ENCODE measurements at places on chromosomes 12 and 14.

- DNase-seq, result no peak
Observed at GRCh38 chr12:28802706-28803438, 346.2 kb upstream of the FAR2 start.

- no peak for DNase-seq
Observed at GRCh38 chr14:58467575-58467974, 40.1 kb downstream of the KIAA0586 start.

GRCh38 chr14:31255286-31255685, 47.7 kb upstream of the HECTD1 start:
- DNase-seq, result no peak

DNA sequence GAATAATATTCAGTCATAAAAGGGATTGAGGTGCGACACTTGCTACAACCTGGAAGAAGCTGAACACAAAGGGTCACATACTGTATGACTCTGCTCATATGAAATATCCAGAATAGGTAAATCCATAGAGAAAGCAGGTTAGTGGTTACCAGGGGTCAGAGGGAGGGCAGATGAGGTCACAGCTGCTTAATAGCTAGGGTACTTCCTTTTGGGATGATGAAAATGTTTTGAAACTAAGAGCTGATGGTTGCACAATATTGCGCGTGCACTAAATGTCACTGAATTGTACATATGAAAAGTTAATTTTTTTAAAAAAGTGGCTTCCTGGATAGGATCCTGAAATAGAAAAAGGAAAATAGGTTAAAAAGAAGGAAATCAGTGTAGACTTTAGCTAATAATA, 23.8 kb downstream of the NEUROD4 start:
- peak; percentile 31 for DNase-seq

DNA sequence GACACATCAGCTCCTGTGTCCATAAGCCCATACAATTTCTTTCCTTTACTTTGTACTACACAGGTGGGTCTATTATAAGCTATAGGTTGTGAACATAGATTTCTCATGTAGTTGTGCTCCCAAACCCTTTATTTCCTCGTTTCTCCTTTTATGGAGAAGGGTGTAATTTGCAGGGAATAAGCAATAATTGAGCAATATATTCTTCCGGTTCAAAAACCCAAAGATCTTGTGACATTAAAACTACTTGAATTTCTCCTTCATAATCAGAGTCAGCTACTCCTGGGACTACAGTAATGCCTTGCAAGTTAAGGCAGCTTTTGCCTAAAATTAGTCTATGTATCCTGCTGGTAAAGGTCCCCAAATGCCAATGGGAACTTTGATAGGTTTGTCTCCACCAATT, 19.1 kb upstream of the MAPKAPK5 start:
- no peak for DNase-seq

GRCh38 chr12:66929121-66929520, 250.2 kb upstream of the GRIP1 start:
- no peak for DNase-seq

GRCh38 chr14:97056086-97056485, 258.9 kb downstream of the VRK1 start:
- no peak for DNase-seq

GRCh38 chr14:90560558-90560957, 163.7 kb downstream of the CALM1 start:
- no peak for DNase-seq

DNA sequence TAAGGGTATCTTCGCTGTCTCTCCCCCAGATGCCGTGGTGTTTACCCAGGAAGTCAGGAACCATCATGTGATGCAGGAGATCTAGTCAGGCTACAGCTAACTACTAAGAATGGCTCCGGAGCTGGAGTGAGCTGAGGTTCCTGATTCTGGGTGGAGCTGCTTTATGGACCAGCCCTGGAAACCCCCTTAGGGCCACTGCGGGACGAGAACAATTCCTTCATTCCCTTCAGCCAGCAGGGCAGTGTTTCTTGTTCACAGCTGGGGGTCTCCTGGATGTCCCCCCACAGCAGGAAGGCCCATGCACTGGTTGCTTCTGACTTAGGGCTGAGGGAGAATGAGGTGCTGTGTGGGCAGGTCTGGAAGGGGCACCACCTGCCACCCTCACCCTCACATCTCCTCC, 199.3 kb downstream of the ADGRD1 start:
- DNase-seq, result no peak

GRCh38 chr14:77707355-77707723, 484 bp downstream of the ALKBH1 start:
- DNase-seq, result no peak

DNA sequence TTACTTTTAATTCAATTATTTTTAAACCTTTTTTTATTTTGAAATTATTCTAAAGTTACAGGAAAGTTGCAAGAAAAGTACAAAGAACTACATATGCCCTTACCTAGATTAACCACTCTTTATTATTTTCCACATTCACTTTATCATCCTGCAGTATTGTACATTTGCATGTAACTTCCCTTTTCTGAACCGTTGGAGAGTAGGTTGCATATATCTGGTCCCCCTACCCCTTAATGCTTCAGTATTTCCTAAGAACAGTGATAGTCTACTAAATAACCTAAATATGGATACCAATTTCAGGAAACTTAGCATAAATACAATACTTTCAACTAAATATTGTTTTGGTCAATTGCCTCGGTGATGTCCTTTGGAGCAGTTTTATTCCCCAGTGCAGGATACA, 15.0 kb downstream of the G2E3 start:
- no peak for DNase-seq

DNA sequence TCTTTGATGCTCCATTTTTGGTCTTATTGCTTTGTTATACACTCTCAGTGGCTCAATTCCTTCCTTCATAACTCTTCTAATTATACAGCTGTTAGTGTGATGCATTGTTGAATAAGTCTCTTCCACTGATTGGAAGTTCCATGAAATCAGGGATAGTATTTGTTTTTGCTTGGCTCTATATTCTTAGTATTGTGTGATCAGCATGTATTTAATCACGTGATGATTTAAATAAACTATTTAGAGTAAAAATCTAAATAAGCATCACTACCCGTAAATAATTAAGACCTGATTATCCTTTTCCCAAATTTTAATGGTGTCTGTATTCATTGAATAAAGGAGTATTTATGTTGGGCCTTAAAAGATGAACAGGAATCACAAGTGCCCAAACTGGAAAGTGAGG, 355.7 kb downstream of the NPAS3 start:
- DNase-seq, result no peak

DNA sequence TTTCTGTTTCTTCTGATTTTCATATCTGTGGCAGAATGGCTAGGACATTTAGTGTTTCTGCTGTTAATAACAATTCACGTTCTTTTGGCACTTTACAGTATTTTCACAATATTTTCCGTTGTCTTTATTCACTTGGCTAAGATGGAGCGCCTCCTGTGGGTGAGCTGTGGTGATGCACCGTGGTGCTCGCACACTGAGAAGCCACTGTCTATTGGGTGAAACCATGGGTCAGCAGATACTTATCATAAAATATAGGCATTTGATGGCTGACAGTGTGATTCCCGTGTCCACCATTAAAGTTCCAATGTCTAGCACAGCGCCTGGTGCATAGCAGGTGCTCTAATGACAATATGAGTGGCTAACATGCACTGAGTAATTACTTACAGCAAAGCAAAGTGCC, 141.8 kb downstream of the VRK1 start:
- DNase-seq, result no peak

DNA sequence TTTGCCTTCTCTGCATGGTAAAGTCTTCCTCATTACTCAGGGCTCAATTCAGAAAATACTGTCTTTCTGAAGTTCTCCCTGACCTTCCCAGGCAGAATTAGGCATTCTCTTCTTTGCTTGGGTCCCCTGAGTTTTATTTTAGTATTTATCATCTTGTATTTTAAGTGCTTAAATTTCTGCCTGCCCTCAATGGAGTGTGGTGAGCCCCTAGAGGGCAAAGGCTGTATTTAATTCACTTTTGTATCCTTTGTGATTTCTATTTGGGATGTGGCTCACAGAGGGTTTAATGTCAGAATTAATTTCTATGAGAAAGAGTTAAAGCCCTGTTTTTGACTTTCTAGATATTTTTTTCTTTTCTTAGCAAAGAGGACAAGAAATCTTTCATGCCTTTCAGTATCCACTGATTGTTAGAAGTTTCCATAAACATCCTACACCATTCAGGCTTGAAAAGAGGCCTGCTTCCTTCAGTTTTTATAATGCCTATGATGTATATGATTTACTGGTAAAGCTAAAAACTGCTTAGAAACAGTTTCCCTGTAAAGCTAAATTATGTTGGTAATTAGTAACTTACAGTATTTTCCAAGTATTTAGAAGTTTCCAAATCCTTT, 55.6 kb upstream of the PTPRB start:
- no peak for DNase-seq

- DNase-seq, result no peak
Observed at GRCh38 chr14:61476754-61477410, 155.5 kb downstream of the PRKCH start.

DNA sequence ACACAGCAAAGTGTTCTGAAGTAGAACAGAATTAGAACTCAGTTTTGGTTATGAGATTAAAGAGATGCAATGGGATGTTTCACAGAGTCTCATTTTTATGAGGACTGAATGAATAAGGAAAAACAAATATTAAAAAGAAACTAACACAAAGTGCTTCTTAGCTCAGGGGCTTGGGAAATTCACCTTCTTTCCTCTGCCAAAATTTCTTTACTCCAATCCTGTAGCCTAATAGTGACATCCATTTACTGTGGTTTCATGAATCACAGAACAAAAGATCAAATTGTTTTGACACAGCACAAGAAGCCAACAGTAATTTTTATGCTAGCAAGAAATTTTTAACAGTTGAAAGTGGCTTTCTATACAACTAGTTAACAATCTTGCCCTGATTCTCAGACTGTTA, 37.7 kb downstream of the AREL1 start:
- DNase-seq, result no peak

- no peak for DNase-seq
Observed at GRCh38 chr12:105417732-105418131, 87.2 kb downstream of the C12orf75 start.

DNA sequence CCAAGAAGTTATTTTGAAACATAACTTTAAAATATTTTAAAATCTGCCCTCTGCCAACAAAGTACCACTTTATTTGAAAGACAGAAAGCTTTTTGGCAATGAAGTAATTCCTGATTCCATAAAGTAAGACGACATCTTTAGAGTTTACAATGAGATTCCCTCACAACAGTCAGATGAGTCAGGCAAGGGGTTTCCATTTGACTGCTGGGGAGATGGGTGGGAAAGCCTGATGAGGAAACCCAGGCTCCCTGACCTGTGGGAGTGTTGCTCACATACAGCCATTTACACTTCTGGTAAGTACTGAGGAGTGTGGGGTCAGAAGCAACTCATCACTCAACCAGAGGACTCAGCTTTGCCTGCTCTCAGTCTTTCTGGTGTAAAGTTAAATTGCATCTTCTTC, 10.2 kb downstream of the KITLG start:
- DNase-seq, result no peak

DNA sequence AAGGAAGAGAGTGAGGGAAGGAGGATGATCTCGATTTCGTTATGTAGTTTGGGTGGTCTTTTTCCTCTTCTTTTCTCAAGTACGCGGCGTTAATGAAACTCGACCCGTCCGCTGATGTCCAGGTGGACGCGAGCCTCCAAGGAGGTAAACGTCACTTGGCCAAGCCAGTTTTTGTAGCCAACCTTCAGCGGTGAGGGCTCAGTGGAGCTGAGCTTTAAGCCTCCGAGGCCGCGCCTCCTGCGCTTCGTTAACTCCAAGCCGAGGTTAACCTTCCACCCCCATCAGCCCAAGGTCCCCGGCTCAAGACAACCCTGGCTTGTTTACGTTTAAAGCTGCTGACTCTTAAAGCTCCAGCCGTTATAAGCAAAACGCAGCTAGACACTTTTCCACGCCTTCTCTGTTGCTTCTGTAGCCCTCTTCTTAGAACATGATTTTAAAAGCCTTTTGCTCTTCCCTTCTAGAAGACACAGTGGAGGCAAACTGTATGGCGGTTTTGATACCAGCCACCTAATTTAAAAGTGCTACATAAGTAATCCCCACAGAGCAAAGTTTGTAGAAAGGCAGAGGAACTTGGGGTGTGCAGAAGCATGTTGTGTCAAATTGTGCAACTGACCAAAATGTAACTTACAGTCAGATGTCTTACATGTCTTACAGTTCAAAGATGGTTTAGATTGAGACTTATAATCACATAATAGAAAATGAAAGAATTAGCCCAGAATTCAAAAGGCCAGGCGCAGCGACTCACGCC, 923 bp upstream of the ITPR2 start:
- DNase-seq, result no peak

DNA sequence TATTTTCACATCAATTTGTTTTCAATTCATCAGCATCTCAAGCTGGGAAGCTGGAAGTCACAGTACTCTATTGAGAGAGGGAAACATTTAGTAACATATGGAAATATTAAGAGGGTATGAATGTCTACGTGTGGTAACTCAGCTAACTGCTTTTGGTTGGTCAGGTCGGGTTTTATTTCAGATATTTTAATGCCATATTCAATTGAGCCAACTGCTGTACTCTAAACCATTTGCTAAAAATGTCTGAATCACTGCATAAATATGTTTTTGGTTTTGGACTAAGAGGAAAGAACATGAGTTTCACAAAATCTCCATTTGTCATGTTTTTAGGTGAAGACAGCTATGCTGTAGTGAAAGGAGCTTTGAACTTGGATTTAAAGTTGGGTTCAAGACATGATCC, 18.9 kb upstream of the PPFIBP1 start:
- DNase-seq, result no peak

- peak; percentile 73 for DNase-seq
Observed at GRCh38 chr12:116455540-116456329, 103.4 kb upstream of the MAP1LC3B2 start.

Data from omental fat pad (tissue), 4 donors.